Left cardiac atrium (tissue), 4 donors: ENCODE measurements at places on chromosomes 7 and 10. TPM values are rescaled to one million over a fixed set of nuclear protein-coding genes. Genes with fewer than 3 reads are reported as not detected.

Gene LRRC17
- 5.9 TPM for total RNA-seq

Gene RPA3
- total RNA-seq: 24.8 TPM

Gene CYP2C18
- not detected for total RNA-seq

Gene ADAMTS14
- 0.81 TPM for total RNA-seq

Gene TAS2R41
- total RNA-seq: not detected

Gene C7orf57
- 0.12 TPM for total RNA-seq

Gene PDK4
- 528 TPM for total RNA-seq

GRCh38 chr10:91010952-91011351, 90.1 kb upstream of the ANKRD1 start:
- no peak for DNase-seq

DNA sequence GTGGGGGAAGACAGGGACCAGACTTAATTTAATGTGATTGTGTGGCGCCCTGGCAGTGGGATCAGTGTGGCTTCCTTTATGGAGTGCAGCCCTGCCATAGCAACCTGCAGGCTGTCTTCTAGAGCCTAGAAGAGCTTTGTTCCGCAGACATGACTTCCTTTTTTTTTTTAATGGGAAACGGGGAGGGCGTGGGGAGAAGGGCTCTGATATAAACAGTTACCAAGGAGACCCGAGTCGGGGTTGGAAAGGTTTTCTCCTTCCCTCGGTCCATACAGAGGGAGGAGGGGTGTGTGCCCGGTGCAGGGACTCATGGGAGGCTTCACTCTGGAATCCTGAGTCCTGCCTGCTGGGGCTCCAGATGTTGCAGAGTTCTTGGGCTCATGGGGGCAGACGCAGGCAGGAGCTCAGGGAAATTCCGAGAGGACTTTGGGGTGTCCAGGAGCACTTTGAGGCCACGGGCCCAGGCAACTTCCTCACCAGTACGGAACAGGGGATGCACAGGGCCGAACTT, 26.9 kb downstream of the TMEM120A start:
- DNase-seq: no peak

GRCh38 chr7:73487486-73487885, 34.6 kb downstream of the BAZ1B start:
- no peak for DNase-seq

GRCh38 chr7:18243731-18244130, 216.1 kb upstream of the PRPS1L1 start:
- no peak for DNase-seq

DNA sequence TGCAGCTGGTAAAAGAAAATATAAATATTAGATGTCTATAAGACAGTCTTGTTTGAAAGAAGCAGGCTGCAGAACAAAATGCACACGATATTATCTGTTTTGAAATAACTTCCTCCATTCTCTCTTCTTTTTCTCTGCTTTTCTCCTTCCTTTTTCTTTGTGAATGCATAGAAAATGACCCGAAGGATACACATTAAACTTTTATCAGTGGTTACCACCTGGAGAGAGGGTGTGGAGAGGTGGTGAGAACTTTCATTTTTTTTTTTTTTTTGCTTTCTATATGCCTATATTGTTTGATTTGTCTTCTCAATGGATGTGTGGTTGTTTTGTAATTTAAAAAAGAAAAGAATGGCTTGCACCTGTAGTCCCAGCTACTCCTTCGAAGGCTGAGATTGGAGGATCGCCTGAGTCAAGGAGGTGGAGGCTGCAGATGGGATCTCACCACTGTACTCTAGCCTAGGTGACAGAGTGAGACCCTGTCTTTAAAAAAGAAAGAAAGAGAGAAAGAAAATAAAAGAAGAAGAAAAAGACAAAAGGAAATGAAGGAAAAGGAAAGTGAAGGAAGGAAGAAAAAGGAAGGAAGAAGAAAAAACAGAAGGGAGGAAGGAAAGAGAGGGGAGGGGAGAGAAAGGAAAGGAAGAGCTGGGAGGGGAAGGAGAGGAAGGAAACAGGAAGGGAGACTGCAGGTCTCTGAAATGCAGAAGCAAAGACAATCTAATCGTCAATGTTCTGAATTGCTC, 64.4 kb downstream of the SAMD9 start:
- DNase-seq: no peak

GRCh38 chr10:6006991-6007390, 29.6 kb upstream of the IL15RA start:
- no peak for DNase-seq

GRCh38 chr7:33195264-33195663, 65.9 kb downstream of the BBS9 start:
- DNase-seq: no peak

DNA sequence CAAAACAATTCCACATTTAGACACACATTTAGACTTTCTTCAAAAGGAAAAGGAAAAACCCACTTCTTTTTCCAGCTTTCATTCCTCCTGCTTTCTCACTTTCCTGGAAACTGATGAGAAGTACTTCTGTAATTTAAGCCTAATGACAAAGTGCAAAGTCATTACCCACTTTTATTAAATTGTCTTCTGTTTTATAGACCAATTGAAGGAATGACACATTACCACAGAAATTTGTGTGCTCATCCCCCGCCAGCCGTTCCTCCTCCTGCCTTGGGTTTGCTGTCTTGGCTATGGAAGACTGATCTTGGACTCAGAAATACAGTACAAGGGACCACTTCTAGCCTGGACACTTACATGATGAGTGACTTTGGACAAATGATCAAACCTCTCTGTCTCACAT, 717.8 kb downstream of the SORCS3 start:
- no peak for DNase-seq

DNA sequence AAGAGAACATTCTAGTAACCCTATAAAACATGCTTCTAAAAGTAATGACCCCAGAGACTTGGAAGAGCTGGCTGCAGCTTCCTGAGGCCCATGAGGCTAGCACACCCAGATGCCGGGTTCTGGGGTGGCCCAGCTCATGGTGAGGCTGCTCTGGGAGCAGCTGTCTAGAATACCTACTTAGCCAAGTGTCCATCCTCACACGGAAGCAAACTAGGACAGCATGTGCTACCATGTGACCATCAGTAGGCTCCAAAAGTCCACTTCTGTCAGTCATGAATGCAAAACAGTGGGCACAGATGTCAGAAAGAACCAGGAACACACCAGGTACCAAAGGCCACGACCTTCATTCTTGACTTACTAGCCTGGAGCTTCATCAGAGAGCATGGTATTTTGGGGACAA, 32.4 kb downstream of the CTBP2 start:
- DNase-seq: no peak

GRCh38 chr7:47954231-47954911, 6.1 kb upstream of the PKD1L1 start:
- no peak for DNase-seq

- DNase-seq: no peak
Measured at GRCh38 chr7:1312136-1313070, 79.7 kb downstream of the UNCX start.

DNA sequence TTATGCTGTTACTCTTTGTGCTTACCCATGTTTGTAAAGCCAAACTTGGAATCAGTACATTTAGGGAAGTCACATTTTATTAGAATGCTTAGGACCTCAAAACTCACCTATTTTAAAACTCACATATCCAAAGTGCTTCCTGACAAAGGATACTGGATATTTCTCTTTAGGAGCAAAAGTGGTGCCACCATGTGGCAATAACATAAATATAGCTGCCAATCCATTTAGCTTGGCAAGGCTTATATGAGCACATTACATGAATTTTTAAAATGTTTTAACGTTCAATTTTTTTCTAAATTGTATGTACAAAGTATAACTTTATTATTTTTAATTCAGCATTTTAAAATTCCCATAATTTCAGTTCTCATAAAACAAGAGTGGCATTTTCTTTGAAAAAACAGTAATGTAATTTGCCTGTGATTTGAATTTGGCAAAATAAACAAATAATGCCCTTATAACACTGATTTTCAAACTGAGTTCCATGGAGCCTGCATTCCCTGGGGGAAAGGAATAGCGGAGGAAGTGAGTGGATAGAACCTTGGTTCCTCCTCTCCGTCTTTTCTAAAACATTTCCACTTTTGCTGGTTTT, 75.4 kb downstream of the HDAC9 start:
- no peak for DNase-seq

GRCh38 chr10:110667620-110668343, 23.6 kb downstream of the RBM20 start:
- DNase-seq: no peak

DNA sequence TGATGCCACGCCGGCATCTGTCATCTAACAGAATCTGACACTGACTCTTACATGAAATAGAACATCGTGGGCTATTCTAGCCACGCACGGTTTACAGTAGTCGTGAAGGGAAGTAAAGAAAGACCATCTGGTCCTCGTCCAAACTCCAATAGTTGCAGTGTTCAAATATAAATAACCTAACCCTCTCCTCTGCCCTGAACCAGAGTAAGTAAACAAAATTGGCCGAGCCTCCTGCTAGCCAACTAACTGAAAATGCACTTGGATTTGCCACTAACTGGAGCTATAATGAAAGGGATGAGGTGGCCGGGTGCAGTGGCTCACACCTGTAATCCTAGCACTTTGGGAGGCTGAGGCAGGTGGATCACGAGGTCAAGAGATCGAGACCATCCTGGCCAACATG, 29.5 kb upstream of the ZC3HAV1L start:
- DNase-seq: no peak

DNA sequence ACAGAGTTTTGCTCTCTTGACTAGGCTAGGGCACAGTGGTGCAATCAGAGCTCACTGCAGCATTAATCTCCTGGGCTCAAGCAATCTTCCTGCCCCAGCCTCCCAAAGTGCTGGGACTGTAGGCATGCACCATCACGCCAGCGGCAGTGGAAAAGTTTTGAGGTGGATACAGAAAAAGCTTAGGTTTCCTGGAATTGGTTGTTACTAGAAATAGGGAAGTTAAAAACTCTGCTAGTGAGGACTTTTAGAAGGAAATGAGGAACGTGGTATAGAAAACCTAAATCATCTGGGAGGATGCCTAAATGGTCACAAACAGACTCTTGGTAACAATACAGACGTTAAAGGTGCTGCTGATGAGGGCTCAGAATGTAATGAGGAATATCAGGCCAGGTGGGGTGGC, 10.9 kb upstream of the SNX8 start:
- no peak for DNase-seq

DNA sequence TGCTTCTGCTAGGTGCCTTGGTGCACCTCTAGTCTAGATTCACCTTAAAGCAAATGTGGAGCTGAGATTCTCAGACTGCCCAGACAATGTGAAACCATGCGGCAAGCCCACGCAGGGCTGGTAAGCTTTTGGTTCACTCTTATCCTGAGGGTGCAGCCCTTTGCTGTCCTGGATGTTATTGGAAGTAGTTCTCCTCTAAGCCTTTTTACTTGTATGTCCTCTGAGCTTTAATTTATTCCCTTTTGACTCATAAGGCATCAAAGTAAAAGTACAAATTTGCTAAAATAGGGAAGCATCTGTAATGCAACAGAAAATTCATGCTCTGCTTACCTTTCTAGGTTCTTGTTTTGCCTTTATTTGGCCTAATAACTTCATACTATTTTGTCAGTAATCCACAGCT, 186.8 kb downstream of the MACC1 start:
- DNase-seq: no peak
